ENCODE measurements at places on chromosomes 5 and 9.

DNA sequence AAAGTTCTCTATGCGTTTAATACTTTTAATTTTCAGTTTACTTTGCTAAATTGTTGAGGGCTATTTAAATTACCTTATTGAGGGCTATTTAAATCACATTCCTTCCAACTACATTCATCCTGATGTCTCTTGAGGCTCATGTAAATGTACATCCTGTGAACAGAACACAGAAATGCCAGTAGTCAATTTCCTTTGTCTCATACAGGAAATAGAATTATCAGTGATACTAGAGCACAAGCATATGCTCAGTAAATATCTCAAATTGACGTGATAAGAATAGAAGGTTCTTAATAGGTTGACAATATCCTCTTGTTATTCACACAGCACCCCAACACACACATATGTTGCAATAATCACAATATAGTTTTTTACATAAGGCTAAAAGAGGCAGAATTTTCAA is 449.0 kb downstream of the CYLC2 start:
- no peak for DNase-seq

- no peak for DNase-seq
These were observed 517 bp downstream of the KCNN2 start for GRCh38 chr5:114362197-114362976.

DNA sequence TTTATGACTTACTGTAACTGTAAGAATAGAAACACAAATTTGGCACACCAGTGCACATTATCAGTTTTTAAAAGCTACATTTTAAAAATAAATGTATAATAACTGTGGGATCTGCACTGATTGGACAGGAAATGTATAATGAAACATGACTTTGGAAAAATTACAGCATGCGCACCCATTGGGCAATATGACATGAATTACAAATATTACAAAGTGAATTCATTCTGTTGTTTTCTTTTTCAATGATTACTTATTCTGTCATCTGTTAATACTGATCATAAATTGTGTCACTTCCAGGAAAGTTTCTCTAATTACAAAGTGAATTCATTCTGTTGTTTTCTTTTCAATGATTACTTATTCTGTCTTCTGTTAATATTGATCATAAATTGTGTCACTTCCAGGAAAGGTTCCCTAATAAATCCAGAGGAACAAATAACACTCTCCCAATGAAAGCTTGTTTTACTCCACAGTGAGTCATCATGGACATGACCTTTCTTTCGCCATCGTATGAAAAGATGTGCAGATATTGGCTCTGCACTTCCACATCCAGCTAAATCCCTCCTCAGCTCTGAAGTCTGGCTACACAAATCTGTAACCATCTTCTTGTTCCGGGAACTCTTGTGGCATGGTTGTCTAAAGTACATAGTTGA is 297.0 kb upstream of the HAPLN1 start:
- DNase-seq: no peak

DNA sequence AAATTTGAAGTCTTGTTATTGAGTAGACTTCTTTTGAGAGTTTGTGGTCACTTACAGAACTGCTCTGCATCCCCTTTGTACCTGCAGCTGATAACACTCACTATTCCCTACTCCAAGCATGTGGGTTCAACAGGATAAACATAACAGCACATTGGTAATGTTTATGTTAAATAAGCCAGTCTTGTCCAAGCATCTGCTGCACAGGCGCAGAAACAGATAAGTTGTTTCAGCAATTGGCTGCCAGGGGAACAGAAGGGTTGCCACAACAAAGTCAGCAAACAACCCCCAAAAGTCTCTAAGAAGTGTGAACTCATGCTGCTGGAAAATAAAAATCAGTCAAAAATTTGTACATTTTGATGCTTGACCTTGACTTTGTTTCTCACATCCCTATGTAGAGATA is 174.6 kb downstream of the GDNF start:
- DNase-seq: no peak

GRCh38 chr9:84059936-84060335 is 79.3 kb downstream of the RMI1 start:
- DNase-seq: no peak

GRCh38 chr5:74294231-74294705 is 346.3 kb downstream of the ENC1 start:
- DNase-seq: no peak

- DNase-seq: no peak
These were observed 169.6 kb upstream of the SMIM23 start for GRCh38 chr5:171615705-171616640.

DNA sequence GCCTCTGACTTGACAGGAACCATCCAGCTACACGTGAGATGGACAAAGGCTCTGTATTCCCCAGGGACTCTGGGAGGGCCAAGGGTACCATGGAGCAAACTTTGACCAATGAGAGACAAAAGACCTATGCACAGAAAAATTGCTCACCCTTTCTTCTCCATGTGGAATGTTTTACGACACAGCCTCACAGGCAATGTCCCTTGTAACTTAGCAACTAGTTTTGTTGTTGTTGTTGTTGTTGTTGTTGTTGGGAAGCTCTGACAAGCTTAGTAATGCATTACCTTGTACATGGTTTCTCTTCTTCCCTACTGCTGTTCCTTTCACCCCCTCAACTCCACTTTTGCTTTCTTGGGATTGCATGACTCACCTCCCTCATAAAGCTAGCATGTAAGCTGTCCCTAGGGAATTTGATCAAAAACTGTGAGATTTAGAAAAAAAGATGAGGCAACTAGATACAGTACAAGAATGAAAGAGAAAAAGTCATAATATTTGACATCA is 550.9 kb downstream of the RAB3C start:
- DNase-seq: no peak

DNA sequence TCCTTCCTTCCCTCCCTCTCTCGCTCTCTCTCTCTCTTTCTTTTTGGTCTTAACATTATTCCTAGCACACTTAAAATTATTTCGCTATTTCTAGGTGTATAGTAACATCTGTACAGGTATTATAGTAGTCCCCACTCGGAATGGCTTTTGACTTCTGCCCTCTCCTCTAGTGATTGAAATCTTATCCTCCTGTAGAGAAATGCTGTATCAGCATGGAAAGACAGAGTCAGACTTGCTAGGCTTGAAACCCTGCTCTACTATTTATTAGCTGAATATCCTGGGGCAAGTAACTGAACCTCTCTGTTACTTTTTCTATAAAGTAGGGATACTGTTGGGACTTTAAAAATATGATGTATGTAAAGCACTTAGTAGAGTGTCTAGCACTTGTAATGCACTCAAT is 681.9 kb upstream of the C9orf72 start:
- DNase-seq: no peak

GRCh38 chr5:15501091-15501791 is 1.3 kb downstream of the FBXL7 start:
- no peak for DNase-seq

- no peak for DNase-seq
These were observed 25.2 kb downstream of the NKD2 start for GRCh38 chr5:1033606-1034420.

DNA sequence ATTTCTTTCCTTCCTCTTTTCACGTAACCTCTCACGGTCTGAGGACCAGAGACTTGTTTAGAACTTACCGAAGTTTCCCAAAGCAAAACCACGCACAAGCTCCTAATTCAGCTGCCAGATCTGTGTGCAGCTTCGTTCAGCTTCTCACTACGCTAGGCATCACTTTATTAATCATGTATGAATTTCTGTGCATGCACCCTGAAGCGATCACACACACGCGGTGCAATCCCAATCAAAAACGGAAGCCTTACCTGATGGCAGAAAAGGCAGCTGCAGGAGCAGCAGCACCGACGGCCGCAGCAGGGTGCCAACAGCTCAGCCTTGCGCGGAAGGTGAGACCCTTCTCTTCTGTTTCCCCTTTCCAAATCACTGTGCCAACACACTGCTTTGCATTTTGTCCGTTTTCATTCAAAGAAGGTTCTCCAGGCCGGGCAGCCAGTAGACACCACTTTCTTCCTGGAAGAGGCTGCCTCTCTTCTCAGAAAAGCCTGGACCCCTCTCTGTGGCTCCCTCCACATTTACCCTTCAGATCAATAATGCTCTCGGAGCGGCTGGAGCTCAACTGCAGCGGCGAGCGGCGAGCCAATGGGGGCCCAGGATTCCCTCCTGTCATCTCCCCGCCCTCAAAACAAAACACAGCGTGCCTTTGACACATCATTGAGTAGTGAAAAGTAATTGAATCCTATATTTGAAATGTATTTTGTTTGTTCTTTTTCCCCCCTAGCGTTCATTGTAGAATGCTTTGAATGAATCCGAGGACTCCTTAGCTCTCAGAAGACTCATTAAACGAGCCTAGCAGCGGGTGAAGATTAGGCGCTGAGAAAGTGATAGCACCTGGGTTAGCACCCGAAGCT is at the start of gene CDH12:
CDH12 (minus strand) TSS at position 538 of the 854 bp plus-strand sequence.
- DNase-seq: no peak

DNA sequence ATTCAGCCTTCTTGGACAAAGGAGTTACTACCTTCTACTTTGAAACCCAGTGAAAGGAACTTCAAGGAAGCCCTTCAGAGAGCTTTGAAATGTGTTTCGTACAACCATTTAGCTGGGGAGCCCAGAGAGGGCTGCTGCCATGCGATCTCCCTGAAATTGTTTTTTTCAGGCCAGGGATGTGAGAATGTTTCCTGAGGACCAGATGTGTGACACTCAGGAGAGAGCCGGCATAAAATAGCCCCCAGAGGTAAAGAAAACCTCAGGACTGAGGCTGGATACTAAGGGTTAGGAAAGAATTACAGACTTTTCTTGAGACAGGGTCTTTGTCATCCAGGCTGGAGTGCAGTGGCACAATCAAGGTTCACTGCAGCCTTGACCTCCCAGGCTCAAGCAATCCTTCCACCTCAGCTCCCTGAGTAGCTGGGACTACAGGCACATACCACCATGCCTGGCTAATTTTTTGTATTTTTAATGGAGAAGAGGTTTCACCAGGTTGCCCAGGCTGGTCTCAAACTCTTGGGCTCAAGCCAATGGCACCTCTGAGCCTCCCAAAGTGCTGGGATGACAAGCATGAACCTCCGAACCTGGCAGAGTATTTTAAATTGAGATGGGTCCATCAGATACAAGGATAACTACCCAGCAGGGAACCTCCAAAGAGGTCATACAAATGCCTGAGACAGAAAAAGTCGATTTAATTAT is 8.4 kb downstream of the RPL37 start:
- DNase-seq: no peak

DNA sequence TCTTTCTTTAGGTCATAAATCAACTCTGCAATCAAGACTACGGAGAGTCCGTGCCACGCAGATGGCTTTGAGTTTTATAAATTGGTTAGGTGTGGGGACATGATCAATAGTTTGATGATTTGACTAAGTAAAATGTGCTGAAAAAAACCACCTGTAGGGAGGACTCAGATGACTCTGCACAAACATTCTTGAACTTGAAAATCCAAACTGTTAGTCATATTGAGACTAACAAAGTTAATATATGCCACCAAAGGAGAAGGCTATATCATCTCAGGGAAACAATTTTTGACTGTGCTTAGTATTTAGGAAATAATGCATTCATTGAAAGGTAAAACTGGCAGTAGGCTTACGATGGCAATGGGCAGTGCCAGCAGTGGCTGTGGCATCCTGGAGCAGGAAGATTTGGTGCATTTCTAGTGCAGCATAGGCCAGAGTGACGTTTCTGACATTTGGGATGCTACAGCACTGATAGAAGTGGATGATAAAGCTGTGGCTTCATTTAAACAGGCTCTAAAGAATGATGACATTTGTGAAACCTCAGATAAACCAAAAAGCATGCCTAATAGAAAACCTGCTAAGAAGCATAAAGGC is 291.1 kb downstream of the MLLT3 start:
- no peak for DNase-seq

Data from stimulated activated CD4-positive, alpha-beta T cell treated with anti-CD3 and anti-CD28 coated beads, Interleukin-1b, Interleukin-23, amount 100 ng/mL, for 1 hour (primary cell).